AG10803 (cell line): ENCODE measurements at places on chromosomes 6 and 20.
A peak's percentile ranks its signal among the peaks of the same experiment; 100 is the strongest.

- peak; percentile 24 for DNase-seq
Measured at GRCh38 chr6:52984247-52984646, 10.8 kb downstream of the GSTA4 start.

DNA sequence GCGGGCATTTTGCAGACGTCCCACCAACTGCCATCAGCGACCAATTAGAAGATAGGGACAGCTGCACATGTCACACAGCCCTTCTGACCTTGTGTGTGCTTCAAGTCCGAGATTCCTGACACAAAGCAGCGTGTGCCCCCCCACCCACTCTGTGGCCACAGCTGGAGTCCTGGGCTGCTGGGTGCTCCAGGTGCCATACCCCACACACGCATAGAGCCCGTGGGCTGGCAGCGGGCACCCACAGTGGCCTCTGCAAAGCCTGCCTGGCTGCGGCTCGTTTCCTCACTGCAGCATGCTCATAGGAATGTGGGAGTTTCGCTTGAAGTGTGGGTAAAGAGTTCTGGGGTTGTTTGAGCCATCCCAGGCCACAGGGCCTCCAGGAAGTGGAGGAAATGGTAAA is 2.5 kb upstream of the ADRM1 start:
- DNase-seq: no peak

GRCh38 chr6:69812746-69813427 is 16.1 kb upstream of the LMBRD1 start:
- no peak for DNase-seq

- no peak for DNase-seq
Measured at GRCh38 chr6:79646006-79646405, 14.9 kb downstream of the SH3BGRL2 start.
